BE2C (cell line): ENCODE measurements at places on chromosomes 16 and 17.
A peak's percentile ranks its signal among the peaks of the same experiment; 100 is the strongest.

- no peak for DNase-seq
Observed at GRCh38 chr17:73142872-73143381, 21.9 kb upstream of the SSTR2 start.

DNA sequence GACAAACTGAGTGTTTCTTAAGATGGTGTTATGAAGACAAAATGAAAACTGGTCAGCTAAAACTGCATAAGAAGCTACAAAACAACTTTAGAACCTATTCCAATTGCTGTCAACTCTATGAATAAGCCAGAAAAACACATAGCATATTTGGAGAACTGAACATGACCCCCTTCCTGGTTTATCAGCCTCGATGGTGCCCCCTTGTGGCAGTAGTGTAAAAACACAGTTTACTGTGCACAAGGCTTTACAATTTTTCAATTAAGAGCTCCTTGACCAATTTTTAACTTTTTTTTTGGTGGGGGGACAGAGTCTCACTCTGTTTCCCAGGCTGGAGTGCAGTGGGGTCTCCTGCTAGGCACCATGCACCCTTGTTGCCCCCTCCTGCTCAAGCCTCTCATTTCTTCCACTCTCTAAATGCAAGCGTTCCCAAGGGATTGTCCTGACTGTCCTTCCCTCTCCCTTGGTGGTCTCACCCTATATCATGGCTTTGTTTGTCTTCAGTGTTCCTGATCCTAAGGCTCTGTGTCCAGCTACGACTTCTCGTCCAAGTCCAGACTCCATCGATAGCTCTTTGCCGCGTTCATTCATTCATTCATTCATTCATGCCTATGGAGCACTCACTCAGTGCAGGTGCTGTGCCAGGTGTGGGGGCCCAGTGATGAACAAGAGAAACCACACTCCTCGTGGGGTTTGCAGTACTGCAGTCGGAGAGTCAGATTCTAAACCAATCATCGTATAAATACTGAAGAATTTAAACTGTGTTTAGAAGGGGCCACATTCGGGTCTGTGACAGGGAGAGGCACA lies 7.5 kb downstream of the EIF1 start:
- peak; percentile 85 for DNase-seq

DNA sequence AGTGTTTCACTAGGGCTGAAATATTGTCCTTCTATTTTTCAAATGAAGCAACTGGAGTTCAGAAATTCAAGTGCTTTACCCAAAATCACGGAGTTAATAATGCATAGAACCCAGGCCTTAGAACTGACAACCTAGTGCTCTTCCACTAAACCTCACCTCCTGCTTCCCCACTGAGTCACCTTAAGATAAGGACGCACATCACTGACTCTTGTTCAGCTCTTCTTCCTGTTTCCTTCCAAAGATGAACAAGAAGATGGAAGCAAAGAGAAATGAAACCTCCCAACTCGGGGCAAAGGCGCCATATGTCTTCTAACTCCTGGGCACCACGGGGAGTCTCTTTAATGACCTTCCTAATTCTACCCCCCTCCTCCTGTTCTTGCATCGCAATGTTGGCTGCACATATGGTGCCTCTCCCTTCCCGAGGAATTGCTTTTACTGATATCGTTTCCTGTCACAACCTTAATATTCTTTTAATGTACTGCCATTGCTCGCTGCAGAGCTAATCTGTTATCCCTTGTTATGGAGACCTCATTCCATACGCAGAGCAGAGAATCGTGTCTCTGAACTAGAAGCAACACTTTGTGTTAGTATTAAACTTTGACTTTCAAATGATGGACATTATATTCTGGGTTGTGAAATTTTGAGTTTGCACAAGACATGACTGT lies 591.4 kb downstream of the TMEM114 start:
- DNase-seq = no peak

- DNase-seq = no peak
Observed at GRCh38 chr17:17411692-17412091, 65.1 kb upstream of the MED9 start.

- DNase-seq = no peak
Observed at GRCh38 chr17:39660011-39660360, 5.2 kb upstream of the TCAP start.

GRCh38 chr17:50593321-50593720 lies 32.8 kb downstream of the CACNA1G start:
- DNase-seq = peak; percentile 81

- peak; percentile 79 for DNase-seq
Observed at GRCh38 chr16:57472665-57473060, 10.2 kb downstream of the POLR2C start.

GRCh38 chr16:23388786-23389185 lies 64.2 kb downstream of the COG7 start:
- DNase-seq = no peak

DNA sequence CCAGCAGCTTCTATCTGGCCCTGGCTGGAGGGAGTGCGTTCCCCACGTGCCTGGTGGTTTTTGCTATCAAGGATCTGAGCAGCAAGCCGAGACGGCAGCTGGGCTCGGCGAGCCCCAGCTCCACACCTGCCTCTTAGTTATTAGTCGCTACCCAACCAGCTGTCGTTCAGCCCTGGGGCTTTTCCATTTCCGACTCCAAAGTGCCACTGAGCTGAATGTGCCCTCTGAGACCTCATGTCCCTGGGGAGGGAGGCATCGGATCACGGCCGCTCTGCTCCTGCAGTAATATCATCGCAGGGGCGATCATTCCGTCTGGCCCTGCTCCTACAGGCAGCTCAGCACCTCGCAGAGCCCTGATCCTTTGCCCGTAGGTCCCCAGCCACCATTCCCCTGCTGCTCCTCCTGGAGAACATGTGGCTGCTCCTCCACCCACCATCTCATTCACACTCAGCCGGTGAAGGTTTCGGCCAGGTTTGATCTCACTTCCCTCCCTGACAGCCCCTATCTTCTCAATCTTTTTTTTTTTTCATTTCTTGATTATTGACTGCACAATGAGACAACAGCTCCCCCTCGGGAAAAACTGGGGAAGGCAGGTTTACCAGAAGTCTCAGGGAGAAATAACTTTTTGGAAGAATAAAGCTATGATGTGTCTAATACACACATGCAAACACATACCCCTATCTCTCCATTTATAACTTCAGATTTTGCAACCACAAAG lies 86.7 kb downstream of the ZFHX3 start:
- DNase-seq = peak; percentile 98

- DNase-seq = no peak
Observed at GRCh38 chr16:66512272-66513110, 37.4 kb downstream of the TK2 start.

DNA sequence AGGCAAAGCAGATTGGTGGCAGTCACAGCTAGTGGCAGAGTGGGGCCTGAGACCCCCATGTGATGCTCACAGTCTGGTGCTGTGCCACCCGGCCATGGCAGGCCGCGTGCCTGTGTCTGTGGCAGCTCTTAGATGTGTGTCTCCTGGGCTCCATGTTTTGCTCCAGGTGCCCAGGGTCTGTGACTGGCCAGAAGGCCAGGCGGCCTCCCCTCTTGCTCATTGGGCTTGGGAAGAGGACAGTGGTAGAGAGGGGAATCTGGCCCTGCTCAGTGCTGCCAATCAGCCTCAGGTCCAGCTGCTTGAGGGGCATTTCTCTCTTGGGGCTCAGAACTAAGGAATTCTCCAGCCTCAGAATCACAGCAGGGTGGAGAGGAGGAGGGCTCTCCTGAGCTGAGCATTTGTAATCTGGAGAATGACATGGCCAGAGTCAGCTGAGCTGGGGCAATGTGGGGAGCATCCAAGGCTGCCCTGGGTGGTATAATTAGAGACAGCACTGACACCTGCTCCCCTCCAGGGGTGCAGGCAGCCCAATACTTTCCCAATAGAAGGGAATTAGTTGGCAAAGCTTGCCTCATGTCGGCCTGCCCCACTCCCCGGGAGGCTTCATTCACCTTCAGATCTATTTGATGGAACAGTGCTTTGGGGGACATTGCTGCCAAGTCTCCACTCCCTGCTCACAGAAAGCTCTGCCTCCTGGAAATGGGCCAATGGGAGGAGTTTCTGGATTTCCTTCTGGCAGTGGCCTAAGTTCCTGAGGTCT lies 2.7 kb upstream of the LASP1NB start:
- DNase-seq = peak; percentile 75

DNA sequence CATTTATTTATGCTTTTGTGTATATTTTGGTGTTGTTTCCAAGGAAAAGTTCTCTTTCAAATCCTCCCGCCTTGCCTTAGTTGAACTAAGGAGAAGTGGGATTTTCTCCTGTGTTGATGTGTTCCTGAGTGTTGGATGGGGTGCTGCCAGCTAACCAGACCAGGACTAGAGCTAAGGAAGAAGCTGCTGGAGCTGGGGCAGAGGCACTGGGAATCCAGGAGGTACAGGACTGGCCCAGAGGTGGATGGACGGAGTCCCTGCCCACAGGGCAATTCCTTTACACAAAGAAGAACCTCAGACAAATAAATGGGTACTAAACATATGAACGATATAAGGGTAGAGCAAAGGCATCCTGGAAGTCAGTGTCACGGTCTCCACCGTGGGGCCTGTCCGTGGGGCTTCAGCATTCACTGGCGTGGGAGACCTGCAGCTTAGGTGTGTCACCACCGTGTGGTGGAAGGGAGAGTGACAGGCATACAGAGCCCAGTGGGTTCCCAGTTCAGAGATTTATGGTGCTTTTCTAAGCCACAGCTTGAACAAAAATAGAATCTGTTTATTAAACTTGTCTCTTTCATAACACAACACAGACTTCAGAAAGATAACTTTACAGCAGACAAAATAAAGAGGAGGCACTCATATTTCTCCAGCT lies 270.7 kb downstream of the NTN1 start:
- peak; percentile 4 for DNase-seq

DNA sequence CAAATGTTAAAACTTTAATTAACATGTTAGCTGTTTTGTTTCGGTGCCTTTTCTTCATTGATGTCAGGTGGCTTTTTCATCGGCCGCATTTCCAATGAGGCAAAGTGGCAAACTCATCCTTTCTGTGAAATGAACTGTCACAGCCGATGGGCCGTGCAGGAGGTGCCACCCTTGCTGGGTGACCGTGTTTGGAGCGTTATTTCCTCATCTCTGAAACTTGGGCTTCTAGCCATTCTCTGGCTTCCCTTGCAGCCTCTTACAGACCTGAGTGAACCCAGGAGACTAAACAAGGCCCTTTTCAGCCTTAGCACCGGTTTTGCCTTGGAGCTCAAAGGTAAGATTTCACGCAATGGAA lies 42.2 kb upstream of the PRSS54 start:
- DNase-seq = no peak

DNA sequence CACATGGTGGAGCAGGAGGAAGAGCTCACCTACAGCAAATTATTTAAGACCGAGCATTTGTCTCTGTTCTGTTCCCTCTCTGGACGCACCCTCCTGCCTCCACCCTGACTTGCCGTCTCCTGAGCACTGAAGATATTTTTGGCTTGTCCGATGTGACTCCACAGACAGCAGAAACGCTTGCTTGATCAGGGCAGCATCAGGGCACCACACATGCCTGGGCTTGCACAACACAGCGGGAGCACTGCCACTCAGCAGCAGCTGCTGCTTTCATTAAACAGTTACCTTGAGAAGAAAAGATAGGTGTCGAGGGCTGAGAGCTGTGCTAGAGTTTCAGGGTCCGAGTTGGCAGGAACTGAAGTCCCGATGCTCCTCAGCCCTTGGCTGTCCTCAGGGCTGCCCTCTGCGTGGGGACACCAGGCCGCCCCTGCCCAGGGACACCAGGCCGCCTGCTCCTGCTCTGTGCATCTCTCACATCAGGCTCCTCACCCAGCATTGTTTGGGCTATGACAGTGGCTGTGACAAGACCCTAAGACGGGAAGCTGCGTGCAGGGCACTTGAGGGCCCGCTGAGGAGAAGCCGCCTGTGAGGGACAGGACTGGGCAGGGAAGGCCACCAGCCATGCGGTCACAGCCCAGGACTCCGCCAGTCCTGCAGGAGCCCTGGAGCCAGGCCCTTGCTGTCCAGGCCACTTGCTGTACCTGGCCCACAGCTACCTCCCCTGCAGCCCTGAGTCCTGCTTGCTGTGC lies 21.3 kb upstream of the CDH15 start:
- peak; percentile 12 for DNase-seq

GRCh38 chr17:20026960-20027359 lies 17.8 kb downstream of the SPECC1 start:
- DNase-seq = no peak

GRCh38 chr17:31842195-31843069 lies 16.6 kb downstream of the COPRS start:
- DNase-seq = peak; percentile 71

DNA sequence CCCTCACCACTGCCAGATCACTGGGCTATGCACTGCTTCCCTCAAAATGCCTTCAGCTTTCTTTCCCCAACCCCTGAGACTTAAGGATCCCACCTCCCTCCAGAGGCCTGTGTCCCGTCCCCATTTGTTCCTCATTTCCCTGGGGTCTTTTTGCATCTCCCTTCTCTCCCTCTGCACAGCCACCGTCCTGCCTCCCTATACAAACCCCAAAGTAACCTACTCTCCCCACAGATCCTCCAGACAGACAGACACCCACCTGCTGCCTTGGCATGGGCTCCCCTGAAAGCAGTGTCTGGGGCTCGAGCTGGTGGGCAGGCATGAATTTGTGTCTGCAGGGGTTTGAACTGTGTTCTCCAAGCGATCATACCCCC lies 69.4 kb upstream of the TNRC6C start:
- no peak for DNase-seq

DNA sequence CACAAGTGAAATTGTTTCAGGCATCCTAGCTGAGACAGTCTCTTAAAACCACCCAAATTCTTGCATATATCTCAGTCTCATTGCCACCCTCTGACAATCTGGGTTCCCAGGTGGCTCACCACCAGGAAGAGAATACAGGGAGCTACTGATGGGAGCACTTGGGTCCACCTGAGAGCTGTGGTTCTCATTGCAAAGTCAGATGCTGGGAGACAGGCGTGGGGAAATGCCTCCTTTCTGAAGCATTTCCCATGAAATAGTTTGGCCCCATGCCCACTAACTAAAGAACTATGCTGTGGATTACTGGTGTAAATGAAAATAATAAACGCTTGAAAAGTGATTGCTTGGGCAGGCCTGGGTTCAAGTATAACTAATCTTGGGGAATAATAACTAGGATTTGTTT lies 70.3 kb downstream of the CMC2 start:
- no peak for DNase-seq

DNA sequence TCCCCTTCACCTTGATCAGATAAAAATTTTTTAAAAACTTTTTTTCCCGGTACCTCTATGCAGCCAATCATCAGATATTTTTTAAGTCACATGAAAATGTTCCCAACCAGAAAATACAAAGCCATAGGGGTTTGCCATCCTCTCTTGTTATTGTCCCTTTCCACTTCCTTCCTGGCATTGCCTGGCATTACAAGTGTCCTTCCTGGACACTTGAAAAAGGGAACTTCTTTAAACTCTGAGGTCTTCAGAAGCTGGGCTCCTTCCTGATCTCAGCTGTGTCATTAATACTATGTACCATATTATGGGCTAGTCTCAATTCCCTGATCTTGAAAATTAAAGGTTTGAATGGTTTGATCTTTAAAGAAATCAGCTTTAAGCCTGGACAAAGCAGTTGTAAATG lies 64.9 kb downstream of the TEX14 start:
- DNase-seq = no peak

GRCh38 chr17:40436636-40437035 lies 6.6 kb upstream of the IGFBP4 start:
- DNase-seq = no peak

GRCh38 chr17:7336240-7337175 lies at the start of gene ACAP1:
ACAP1 (plus strand) TSS chr17:7336529; CDS start chr17:7336735, 206 bp downstream.
- no peak for DNase-seq

GRCh38 chr16:84844049-84844350 lies 24.2 kb downstream of the CRISPLD2 start:
- no peak for DNase-seq
